ENCODE measurements at places on chromosomes 2 and 18. TPM values are rescaled to one million over a fixed set of nuclear protein-coding genes. Genes with fewer than 3 reads are reported as not detected.
A peak's percentile ranks its signal among the peaks of the same experiment; 100 is the strongest.

GRCh38 chr2:38146275-38146906, 70.4 kb upstream of the CYP1B1 start:
- DNase-seq = no peak

DNA sequence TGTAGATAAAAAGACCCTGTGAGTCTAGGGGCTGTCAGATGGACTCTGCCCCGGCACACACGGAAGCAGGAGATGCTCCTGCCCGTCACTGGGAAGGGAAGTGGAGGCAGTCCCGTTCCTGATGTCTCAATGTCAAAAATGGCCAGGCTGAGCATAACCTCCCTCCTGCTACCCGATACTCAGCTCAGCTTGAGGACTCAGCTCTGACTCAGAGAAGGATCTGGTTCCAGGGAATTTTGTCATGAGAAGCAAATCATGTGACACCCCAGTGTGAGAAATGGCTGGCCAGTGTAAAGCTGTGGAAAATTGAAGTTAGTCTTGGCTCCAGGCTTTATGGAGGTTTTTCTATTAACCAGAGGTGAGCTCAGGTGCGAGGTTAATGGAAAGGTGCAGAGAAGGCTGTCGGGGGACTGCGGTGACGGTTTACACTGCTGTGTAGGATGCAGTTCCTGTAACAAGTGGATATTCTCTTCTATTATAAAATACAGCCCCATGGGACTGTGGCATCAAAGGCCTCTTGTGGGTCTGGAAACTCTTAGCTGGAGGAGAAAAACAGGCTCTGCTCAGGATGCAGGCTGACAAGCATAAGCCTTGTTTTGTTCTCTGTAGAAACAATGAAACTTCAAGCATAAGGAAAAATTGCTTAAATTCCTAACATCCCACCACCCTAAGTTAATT, 24.7 kb upstream of the AGAP1 start:
- peak; percentile 84 for DNase-seq

PRKAG3 gene
- total RNA-seq = not detected

DNA sequence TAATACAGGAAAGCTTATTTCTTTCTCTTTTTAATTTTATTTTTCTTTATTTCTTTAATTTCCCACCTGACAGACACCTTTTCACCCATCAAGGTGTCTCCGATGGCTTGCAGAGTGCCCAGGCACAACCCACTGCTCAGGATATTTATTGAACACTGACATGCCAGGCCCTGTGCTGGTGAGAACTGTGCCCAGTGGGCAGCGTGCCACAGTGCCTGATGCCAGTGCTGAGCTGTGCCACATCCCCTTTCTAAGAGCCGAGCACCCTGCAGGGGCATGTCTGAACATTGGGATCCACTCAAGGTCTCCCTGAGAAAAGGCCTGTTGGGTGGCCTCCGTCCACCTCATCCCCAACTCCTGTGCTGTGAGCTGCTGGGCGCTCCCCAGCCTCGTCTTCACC, 158.6 kb upstream of the RAB6C start:
- no peak for DNase-seq

- DNase-seq = no peak
These were observed 201.3 kb upstream of the GALNT5 start for GRCh38 chr2:157056200-157056676.

DNA sequence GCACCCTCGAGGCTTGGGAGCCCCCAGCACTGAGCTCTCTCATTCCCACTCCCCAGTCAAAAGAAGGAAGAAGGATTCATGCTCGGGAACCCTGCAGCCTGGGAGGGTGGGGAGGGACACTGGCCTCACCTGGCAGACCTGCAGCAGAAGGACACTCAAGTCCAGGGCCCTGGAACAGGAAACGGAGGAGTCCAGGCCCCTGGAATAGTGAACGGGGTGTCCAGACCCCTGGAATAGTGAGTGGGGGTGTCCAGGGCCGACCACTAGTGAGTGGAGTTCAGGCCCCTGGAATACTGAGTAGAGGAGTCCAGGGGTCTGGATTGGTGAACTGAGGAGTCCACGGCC, 292.5 kb downstream of the NDUFA10 start:
- no peak for DNase-seq

DNA sequence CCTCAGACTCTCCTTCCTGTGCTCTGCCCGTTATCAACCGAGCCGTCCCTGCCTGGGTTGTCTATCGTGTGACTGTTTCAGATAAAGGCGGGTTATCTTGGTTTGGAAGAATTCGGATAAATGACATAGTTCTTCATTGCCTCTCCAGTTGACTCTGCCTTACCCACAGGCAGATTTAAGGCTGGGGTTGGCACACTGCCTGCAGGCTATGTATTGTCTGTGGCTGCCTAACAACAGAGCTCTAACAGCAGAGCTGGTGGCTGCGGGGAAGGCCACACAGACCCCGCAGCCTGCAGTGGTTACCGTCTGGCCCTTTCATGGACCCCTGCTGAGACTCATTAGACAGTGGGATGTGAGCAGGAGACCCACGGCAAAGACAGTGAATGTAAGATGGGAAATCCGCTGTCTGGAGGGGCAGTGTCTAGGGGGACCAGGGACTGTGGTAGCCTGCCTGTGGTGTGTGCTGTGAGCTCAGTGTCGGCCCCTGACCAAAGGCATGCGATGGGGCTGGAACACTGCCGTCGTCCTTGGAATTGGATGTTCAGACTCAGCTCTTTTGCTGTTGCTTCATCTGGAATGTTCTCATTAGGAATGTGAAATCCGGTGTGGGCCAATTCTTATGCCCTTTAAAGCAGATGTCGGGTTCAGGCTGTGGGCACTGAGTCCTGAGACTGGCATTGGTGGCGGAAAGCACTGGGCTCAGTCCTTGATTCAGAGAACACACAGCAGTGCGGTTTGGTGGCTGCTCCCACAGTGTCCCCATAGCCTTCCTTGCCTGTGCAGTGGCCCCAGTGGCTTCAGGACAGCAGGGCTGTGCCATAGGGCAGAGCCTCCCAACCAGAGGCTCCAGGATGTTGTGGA, 44.5 kb downstream of the SH3RF3 start:
- peak; percentile 40 for DNase-seq

GRCh38 chr2:60522462-60522861, 31.0 kb downstream of the BCL11A start:
- no peak for DNase-seq

DNA sequence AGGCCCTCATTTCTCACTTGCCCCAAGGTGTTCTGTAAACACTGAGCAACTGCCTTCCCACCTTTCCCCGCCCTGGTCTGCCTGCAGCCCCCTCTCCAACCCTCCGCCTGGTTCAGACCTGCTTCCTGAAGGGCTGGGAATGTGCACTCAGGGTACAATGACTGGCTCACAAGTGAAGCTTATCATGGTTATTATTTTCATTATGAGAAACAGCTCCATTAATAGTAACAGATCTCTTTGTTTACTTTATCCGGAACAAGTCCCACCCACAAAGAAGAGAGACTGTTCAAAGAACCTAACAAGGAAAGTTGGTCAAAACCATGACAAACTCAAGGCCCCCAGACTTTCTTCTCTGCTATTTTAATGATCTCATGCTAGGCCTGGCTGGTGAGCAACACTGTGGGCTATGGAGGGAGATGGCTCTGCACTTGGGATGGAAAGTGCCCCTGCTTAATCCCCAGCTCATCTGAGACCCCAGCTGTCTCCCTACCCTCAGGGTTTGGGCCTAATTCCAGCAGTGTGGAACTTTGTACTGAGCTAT, 36.7 kb downstream of the ARHGAP25 start:
- DNase-seq = no peak

DNA sequence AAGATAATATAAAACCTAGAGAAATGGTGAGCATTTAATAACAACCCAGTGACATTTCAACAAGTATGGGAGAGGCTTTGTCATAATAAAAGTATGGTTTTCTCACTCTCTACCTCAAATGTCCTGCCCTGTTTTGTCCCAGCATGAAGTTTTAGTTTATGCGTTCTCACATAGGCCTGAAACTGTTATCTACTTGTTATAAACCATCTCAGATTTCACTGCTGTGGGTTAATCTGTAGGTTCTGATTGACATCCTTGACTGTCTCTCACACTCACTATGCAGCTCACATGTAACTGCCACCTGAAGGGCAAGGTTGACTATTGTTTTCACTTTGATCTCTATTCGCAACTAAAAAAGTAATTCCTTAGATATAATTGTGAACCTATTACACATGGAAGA, 44.9 kb downstream of the ZEB2 start:
- no peak for DNase-seq

DNA sequence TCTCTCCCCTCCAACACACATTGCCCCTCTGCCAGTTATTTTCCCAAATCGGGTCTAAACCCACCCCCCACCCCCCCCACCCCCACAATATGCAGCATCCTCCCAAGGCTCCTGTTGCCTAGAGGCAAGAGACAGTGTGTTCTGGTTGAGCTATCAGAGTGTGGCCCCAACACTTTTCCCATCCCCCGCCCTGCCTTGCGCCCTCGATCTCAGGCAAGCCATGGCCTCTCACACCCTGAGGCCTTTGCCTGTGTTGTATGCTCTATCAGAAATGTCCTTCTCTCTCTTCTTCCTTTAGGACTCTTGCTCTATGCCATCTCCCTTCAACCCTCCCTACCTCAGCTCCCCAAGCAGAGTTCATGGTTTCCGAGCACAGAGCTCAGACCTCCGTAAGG, 9.5 kb upstream of the GRHL1 start:
- DNase-seq = no peak

- peak; percentile 46 for DNase-seq
These were observed 179.8 kb downstream of the NEDD4L start for GRCh38 chr18:58223717-58224424.

DNA sequence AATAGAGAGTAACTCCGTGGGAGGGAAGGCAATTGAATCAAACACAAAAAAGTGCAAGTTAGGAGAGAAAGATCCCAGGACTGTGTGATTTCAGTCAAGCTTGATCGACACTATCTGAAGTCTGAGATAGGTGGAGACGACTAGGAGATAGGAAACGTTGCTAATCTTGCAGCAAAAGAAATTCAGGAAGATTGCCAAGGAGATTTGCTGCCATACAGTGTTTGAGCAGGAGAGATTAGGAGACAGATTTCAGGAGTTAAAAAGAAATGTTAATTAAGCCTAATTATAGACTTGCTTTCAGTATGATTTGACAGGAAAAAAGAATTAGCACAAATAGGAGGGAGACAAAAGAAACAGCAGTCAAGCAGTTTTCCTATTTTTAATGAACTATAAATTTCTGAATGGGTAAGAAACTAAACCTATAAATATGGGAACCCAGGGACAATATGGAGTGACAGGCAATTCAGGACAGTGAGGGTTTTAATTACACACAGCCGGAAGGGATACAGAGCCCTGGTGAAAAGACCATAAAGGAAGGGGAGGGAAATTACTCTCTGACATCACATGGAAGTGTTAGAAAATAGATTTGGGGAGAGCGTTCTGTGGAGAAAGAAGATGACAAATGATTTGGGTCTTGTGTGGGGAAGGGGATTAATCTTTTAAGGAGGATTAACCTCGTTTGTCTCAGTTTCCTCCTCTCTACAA, 72.6 kb downstream of the SUCLG1 start:
- no peak for DNase-seq

GRCh38 chr18:57749604-57749970, 53.5 kb downstream of the ATP8B1 start:
- no peak for DNase-seq

GRCh38 chr2:162333968-162334367, 10.0 kb upstream of the GCA start:
- peak; percentile 40 for DNase-seq

DNA sequence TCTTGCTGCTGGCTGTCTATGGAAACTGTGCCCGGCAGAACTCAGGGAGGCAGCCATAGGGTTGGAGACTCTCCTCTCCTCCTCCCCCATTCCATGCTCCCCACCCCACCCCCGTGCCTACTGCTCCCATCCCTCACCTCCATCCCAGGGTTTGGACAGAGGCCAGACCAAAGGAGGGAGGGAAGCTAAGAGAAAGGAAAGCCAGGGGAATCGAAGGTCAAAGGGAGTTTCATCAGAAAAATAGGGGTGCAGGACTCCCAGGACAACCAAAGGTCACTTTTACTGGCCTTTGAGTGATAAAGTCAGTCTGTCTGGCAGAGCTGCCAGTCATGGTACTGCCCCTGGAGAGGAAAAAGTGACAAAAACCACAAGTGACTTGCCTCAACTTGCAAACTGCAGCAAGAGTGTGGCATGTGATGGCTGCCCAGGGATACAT, 187.3 kb upstream of the CTAGE1 start:
- DNase-seq = no peak

GRCh38 chr2:36485521-36485920, 112.4 kb downstream of the FEZ2 start:
- DNase-seq = peak; percentile 87

DNA sequence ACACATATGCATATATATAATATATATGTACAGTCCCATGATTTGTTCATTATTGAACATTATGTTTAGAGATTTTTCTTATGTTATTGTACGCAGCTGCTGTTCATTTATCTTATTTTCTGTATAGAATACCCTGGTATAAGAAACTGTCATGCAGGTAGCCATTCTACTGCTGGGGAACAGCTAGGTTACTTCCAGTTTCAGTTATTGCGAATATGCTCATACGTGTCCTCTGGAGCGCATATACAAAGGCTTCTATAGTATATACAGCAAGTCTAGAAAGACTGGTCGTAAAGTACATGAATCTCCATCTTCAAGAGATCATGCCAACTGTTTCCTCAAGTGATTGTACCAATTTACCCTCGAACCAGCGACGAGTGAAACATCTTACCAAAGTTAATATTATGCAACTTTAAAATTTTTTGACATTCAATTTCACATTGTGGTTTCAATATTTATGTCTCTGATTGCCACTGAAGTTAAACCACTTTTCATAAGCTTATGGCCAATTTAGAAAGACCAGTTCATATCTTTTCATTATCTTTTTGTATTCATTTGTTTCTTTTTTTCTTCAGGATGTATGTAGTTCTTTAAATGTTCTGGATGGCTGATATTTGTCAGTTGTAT, 53.5 kb downstream of the RDH14 start:
- no peak for DNase-seq

DNA sequence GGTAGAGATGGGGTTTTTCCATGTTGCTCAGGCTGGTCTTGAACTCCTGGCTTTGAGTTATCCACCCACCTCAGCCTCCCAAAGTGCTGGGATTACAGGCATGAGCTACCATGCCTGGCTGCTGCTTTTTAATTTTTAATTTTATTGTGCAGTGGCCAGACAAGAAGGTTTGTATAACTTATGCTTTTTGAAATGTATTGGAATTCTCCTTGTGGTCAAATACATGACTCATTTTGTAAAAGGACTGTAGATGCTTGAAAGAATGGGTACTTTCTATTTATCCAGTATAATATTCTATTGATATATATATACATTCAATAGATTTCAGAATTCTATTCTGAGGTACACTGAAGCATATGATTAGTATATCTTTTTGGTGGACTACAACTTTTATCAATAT, 82.6 kb upstream of the ST3GAL5 start:
- DNase-seq = no peak

REG3A gene
- total RNA-seq = 0.30 TPM

- DNase-seq = no peak
These were observed 416.8 kb upstream of the MYT1L start for GRCh38 chr2:2747797-2748301.

DOK6 gene
- 13.9 TPM for total RNA-seq

GRCh38 chr2:222289278-222290160, 9.3 kb downstream of the PAX3 start:
- DNase-seq = no peak

HRH4 gene
- total RNA-seq = 0.14 TPM
